ENCODE measurements at places on chromosomes 12 and 14.

DNA sequence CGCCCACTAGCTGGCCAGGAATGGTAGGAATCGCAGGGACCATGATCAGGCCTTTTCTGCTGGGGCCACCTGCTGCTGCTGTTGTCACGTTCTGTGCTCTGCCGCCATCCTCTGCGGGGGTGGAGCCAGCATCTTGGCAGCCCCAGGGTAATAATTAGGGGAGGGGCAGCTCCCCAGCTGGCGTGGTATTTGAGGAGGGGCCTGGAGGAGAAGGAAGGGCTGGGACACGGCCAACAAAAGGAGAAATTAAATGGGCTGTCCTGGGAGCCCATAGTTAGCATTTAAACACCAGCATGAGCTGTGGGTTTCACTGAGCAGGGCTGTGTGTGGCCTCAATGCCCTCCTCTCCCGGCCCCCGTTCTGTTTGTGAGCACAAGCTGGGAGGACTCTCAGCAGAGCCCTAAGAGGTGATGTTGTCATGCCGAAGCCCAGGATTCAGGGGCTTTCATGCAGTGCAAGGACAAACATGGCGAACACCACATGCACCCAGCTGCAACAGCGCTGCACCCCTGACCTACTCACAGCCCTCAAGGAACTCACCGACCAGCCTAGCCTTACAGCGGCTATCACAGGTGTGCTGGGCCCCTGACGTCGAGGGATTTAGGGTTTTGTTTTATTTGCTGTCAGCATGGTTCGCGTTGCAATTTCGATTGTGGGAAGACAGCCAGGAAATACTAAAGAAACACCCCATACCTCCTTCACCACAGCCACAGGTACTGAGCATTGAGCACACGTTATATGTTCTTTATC, 324.3 kb downstream of the CACNA1C start:
- no peak for DNase-seq

DNA sequence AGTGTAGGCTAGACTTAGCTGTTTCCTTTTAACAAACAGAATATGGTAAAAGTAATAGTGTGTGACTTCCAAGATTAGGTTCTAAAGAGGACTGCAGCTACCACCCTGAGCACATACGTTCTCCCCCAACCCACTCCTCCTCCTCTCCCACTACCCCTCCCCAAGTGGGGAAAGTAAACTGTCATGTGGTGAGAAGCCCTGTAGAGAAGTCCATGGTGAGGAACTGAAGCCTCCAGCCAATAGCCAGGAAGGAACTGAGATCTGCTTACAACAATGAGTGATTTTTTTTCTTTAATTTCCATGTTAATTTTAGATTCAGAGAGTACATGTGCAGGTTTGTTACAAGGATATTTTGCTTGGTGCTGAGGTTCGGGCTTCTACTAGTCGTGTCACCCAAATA, 57.0 kb upstream of the EGLN3 start:
- DNase-seq = no peak

DNA sequence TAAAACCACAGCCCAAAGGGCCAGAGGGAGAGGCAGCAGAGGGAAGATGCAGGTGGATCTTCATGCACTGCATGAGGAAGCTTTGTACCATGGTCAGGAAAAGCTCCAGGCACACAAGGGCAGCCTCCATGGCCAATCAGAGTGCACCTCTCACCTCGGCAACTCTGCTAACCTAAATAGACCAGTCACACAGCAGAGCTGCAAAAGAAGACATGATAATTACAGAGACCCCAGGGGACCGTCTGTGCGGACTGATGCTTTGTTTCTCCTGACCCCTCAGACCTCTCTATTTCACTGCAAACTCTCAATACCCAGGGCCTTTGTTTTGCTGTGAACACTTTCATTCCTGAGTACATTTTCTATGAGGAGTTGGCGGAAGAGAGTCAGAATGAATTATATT, 10.7 kb upstream of the TCL1B start:
- no peak for DNase-seq

GRCh38 chr14:58699681-58700205, 62.0 kb downstream of the DACT1 start:
- no peak for DNase-seq

GRCh38 chr12:123828854-123829547, 66.9 kb downstream of the DNAH10 start:
- no peak for DNase-seq

- DNase-seq = no peak
Observed at GRCh38 chr12:104493496-104493895, 36.7 kb downstream of the CHST11 start.

GRCh38 chr14:54567639-54568561, 972 bp downstream of the SAMD4A start:
- no peak for DNase-seq

GRCh38 chr14:20494935-20495766, 10.2 kb upstream of the RNASE10 start:
- no peak for DNase-seq

DNA sequence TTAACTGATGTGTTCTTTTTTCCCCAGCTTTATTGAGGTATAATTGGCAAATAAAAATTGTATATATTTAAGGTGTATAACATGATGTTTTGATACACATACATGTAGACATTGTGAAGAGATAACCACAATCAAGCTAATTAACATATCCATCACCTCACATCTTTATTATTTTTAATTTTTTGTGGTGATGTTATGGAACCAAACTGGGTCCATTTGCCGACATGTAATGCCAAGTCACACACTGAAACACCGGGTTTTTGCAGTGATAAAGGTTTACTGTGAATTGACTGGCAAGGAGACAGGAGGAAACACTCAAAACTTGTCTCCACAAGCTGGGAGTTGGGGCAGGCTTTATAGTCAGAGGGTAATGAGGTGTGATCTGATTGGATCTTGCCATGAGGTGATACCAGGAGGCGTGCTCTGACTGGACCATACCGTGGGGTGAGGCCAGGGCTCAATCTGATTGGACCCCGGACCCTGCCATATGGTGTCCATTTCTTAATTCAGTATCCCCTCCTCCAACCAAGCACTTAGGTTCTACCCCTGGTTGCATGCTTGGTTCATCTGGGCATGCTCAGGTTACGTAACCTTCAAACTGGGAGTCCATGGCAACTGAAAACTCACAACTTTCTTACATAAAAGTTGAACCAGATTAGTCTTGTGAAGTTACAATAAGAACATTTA, 11.8 kb upstream of the WSCD2 start:
- DNase-seq = peak; percentile 67

GRCh38 chr12:108964371-108965352, 56.2 kb downstream of the SVOP start:
- DNase-seq = no peak

DNA sequence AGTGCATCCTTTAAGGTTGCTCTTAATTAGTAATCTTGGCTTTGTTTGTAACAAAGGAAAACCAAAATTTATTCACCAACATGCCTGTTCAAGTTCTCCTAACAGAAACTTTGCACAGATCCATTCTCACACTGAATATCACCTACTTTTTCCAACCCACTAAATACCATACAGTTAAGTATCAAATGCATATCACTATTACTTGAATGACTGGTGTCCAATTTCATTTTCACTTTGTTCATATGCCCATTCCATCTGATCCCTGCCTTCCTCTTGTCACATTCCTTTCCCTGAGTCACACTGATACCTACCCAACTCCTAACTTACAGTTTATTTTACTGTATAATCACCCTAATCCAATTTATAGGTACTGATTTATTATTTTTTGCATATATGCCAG, 286.4 kb downstream of the NELL2 start:
- DNase-seq = no peak

GRCh38 chr14:51092965-51093364, 1.9 kb downstream of the TRIM9 start:
- DNase-seq = no peak

- no peak for DNase-seq
Observed at GRCh38 chr14:29587761-29588470, 339.7 kb downstream of the PRKD1 start.

- peak; percentile 97 for DNase-seq
Observed at GRCh38 chr12:14384783-14385638, 19.5 kb downstream of the ATF7IP start.

GRCh38 chr14:104520620-104521410, 58.7 kb upstream of the C14orf180 start:
- no peak for DNase-seq

GRCh38 chr12:100942984-100943749, 148.6 kb downstream of the ANO4 start:
- no peak for DNase-seq

DNA sequence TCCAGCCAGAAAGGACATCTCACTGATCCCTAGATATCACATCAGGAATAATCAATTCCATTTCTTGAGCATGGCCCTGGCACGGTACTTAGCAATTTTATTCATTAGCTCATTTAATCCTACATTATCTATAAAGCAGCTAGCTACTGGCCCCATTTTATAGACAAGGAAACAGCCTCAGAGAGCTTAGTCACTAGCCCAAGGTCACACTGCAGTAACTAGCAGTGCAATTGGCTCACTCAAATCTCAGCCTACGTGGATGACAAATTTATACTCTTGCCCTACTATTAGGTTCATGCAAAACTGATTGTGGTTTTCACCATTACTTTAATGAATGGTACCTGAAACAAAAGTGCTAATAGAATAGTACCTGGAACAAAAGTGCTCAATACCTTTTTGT, 41.7 kb downstream of the NUAK1 start:
- DNase-seq = no peak

DNA sequence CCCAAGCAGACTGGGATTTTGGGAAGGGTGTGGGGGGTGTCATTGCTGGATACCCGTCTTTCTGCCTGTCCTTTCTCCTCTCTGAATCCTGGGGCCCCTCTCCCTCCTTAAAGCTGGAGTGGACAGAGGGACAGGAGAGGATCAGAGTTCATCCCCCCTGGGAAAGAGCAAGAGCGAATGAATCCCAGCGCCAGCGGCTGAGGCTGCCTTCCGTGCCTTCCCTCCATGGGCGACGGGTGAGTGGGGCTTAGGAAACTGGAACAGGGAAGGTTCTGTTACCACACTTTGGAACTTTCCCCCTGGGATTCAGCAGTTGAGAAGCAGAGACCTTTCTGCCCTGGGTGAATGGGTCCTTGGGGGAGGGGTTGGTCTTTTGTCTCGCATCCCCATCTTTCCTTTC, 16.2 kb upstream of the RIN3 start:
- no peak for DNase-seq

GRCh38 chr14:97594306-97594705, 797.1 kb downstream of the VRK1 start:
- no peak for DNase-seq

DNA sequence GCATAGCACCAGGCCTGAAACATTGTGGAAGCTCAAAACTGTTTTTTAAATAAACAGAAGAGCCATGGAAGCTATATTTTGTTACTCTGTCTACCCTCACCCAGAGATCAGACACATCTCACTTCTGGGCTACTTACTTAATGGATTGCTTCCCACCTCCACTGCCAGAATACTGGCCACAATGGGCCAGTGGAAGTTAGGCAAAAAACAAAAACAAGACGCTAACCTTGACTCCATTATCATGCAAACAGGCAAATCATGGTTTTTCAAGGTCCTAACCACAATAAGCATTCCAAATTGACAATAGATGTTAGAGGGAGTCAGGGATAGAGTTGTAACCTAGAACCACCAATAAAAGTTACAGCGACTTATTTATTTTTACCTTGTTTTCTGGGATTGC, 52.7 kb upstream of the PTCSC3 start:
- no peak for DNase-seq

DNA sequence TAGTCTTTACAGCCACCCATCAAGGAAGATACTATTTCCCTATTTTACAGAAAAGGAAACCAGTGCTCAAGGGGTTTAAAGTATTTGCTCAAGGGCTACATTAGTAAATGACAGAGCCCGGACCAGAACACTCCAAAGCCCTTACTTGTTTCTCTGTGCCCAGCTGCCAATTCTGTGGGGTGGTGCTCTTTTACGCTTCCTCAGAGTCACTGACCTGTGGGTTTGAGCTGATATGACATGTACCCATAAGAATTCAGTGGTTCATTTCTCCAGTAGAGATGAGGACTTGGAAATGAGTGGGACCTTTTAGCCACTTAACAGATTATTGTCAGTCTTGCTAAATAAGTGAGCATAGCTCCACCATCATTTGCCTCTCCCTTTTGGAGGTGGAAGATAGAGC, 37.4 kb upstream of the NKX2-8 start:
- no peak for DNase-seq

DNA sequence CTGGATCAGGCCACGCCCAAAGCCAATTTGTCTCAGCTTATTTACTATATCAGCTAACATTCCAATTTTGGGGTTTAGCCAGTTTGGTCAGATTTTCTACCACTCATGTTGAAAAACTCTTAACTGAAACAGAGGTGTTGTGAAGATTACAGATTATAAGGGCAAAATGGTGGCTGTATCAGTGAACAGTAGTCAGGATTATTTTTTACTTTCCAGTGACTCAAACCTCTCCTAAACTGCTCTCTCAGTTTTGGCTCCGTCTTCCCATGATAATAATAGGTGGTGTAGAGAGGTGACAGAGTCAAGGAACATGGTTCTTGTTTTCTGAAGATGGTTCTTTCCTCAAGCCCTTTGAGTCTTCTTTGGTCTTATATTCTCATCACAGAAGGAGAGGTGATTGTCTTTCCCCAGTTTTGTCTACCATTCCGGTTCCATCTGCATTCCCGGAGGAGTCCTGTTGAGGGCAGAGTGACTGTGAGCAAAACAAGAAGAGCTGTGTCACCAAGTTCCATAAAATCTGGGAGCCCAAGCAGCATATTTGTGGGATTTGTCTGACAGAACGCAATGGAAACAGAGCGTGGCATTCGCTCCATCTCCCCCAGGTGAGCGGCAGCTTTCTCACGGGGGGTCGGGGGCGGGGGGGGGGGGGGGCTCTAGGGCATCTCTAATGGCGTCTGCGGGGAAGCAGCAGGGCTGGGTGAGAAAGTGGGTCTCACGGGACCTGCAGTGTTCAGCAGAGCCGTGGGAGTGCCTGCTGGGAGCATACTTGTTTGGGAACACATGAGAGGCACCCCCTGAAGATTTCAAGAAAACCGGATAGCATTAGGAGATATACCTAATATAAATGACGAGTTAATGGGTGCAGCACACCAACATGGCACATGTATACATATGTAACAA, 59.1 kb downstream of the TBC1D30 start:
- DNase-seq = no peak

GRCh38 chr12:62716866-62717525, 218.0 kb downstream of the PPM1H start:
- no peak for DNase-seq

DNA sequence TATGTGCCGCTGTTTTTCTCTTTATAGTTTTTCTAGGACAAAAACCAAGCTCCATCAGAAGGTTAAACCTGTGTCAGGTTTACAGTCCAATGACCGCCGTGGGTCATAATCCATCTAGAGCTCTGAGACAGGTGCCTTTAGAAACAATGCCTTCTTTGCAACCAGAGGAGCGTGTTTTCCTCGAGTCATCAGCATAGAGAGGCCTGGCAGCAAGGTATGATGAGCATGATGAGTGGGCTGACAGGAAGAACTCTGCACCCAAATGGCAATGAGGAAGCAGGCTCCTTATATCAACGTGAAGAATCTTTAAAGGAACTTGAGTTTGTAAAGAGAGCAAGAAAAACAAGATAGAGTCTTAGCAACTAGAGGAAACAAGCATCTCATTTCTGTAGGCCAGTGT, 60.5 kb upstream of the NUDT4 start:
- peak; percentile 68 for DNase-seq

DNA sequence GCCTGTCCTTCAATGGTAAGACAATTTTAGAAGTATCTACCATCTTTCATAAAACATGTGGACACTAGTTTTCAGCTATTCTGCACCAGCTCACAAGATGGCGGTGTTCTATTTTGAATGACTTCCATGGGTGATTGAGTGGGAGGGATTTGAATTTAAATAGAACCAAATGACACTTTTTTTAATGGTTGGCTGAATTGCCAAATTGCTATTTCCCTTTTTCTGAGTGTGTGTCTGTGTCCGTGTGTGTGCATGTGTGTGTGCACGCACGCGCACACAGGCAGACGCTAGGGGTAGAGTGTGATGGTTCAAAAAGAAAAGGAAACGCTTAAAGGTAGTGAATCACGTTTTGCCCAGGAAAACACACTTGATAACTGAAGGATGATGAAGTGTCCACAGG, 362.6 kb downstream of the DAD1 start:
- peak; percentile 57 for DNase-seq
